DMS153 (cell line): ENCODE measurements at places on chromosomes 1 and 21.

DNA sequence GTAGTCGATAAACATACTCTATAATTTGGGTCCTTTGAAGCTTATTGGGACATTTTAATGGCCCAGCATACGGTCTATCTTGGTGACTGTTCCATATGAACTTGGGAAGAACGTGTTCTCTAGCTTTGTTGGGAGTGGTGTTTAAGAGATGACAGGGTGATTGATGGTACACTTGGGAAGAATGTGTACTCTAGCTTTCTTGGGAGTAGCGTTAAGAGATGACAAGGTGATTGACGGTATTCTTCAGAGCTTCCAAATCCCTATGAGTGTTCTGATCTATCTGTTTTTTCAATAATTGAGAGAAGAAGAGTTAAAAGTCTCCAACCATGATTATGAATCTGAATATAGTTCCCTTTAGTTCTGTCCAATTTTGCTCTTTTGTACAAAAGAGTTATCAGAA lies 9.4 kb downstream of the NPHP4 start:
- no peak for DNase-seq

- DNase-seq: no peak
These were observed 1.3 kb downstream of the SLC41A1 start for GRCh38 chr1:205811660-205812059.

GRCh38 chr1:39158327-39159086 lies 46.0 kb upstream of the MACF1 start:
- DNase-seq: peak; percentile 42

GRCh38 chr21:45017039-45017960 lies 57.1 kb upstream of the ADARB1 start:
- no peak for DNase-seq

GRCh38 chr21:33136847-33137502 lies 67.0 kb downstream of the OLIG1 start:
- no peak for DNase-seq

DNA sequence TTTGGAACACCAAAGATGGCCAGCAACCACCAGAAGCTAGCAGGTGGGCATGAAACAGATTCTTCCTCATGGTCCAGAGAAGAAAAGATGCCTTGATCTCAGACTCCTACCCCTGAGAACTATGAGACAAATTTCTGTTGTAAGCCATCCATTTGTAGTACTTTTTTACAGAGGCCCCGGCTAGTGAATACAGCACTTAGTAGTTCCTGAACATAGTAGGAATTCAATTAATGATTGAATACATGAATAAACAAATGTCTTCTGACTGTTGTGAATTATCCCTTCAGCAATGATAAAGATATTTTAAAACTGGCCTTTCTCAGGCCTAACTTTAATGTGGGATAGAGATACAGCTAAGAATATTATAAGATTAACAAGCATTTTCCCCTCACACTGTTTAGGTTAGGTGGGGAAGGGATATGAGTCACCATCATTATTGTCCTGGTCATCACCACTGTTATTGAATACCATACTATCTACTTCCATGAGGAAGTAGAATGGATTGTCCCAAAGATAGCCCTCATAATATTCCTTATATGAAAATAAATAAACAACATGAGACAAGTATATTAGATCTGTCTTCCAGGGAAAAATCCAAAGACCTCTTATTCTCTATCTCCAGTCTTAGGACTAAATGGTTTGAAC lies 51.4 kb downstream of the ADCY10 start:
- DNase-seq: no peak
